ENCODE measurements at places on chromosomes 13 and 19.

- DNase-seq: no peak
These were observed 405.7 kb downstream of the KCNRG start for GRCh38 chr13:50420718-50421472.

GRCh38 chr13:76336889-76337844, 549.0 kb downstream of the KCTD12 start:
- DNase-seq: no peak

DNA sequence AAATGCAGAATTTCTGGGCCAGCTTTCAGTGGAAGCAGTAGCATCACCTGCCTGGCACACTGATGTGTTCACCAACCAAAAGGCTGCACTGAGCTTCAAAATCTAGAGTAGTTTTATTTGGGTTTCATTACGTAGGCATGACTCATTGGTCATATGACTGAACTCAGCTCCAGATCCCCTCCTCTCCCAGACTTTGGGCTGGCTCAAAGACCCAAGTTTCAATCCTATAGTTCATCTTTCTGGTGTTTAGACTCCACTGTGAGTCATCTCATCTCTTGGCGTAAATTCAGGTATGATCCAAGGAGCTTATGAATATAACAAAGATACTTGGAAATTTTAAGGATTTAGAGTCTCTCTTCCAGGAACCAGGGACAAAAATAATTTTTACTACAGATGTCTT, 17.7 kb downstream of the ZMYM5 start:
- no peak for DNase-seq

- no peak for DNase-seq
These were observed 83.9 kb downstream of the LRRC63 start for GRCh38 chr13:46295491-46296114.

DNA sequence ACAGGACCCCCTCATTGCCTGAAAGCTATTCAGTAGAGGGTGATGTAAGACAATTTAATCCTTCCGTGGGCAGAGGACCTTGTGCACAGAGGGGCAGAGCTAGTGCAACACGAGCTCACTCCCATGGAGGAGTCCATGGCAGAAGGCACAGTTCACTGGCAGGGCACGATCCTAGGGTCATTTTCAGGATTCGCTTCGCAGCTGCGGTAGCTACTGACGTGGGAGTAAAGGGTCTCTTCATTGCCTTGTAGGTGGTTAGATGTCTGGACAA, 207.8 kb downstream of the FOXO1 start:
- no peak for DNase-seq

DNA sequence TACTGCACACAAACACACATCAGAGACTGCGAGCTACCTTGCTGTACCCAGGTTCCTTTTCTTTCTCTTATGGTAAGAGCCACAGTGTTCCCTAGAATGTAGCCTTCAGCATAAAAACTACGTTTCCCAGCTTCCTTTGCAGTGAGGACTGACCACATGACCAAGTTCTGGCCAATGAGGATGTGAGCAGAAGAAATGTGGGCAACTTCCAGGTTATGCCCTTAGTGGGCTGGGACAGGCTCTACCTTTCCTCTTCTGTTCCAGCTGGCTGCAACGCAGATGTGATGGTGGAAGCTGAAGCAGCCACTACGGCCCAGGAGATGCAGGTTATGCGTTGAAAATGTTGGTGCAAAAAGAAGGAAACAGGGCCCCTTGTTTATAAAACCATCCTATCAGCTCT, 27.5 kb downstream of the VRK3 start:
- no peak for DNase-seq

GRCh38 chr13:51920267-51920666, 58.5 kb downstream of the CCDC70 start:
- DNase-seq: no peak

DNA sequence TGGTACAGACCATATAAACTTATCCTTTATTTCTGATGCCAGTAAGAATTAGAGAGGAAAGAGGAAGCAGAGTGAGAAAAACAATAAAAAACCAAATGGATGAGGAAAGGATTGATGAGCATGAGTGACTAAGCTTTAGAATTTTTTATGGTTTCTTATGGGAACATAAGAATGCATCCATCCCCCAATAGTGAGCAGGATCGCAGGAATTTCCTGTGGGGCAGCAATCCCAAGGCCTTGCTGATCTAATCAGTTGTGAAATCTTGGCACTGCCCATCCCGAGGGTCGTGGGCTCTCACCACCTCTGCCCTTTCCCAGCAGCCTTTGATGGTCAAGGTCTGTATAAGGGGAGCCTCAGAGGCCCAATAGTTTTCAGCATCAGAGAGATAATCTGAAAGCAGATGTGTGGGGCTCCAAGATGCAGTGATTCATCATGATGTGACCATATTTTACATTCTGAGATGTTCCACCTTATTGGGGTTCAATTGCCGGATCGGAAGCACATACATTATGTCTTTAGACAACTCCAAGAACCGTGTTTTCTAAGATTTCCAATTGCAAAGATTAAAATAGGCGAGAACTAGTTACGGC, 222.1 kb downstream of the DNAJC15 start:
- DNase-seq: no peak

- no peak for DNase-seq
These were observed 60.1 kb downstream of the KLF2 start for GRCh38 chr19:16384688-16385087.

- DNase-seq: no peak
These were observed 16.8 kb downstream of the MEIS3 start for GRCh38 chr19:47402504-47402903.

DNA sequence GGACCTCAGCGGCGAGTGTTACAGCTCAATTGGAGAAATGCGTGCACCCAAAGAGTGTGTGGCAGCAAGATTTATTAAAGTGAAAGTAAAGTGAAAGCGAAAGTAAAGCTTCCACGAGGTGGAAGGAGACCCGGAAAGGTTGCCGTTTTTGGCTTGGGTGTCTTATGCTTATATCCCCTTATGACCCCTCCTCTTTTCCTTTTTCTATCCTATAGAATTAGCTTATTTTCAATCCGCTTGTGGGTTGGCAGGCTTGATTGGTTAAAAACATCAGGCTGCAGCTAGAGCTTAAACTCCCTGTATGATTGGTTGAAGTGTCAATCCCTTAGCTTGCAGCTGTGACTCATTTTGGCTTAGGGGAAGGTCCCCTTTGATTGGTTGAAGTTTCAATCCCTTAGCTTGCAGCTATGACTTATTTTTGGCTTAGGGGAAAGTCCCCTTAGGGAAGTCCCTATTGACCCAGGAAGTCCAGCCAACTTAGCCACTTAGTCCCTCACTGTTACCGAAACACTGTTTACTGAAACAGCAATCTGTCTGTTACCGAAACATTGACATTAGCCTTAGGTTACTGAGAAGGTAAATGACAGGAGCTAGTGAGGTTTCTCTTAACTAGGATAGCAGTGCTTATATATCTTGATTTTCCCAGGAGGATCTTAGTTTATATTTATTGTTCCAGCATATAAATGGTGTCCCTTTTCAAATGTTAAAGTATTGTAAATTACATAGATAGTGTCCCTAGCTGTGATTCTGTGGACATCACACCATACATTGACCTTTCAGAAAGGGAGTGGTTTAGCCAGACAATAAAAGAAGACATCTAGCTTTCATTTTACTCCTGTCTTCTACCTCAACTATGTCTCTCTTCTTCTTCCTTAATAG, 575.8 kb downstream of the DACH1 start:
- no peak for DNase-seq

DNA sequence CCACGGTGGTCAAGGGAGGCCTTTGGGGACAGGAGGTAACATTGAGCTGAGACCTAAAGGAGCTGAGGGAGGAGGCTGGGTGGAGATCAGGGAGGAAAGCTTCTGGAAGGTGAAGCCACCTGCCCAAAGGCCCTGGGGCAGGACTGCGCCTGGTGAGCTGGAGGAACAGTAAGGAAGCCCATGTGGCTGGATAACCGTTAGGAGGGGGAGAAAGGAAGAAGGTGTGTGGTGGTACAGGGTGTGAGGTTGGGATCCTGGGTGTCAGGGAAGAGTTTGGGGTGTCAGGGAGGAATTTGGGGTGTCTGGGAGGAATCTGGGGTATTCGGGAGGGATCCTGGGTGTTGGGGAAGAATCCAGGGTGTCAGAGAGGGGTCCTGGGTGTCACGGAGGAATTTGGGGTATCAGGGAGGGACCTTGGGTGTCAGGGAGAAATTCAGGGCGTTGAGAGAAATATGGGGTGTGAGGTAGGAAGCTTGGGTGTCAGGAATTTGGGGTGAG, 695 bp downstream of the TICAM1 start:
- DNase-seq: no peak

- DNase-seq: peak; percentile 7
These were observed 211.8 kb downstream of the RBM26 start for GRCh38 chr13:79194272-79194671.

DNA sequence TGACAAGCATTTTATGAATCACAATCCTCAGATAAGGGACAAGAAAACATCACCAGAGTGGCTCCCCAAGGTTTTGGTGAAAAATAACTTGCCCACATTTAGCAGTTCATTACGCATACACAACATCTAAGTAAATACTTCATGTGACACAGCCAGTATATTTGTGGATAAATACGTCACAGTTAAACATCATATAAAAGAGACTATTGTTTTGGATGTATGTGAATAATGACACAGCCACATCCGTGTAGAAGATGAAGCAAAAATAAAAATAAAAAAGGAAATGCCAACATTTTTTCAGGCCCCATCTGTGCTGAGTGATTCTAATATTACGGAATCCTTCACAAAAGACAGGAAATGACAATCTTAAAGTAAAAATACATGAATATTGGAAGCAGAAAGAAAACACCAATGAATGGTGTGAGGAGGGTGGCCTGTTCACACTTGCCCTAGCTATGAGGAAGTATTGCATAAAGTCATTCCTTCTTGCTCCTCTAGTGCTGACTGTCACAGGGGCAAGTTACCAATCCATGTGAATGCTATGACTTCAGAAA, 457.1 kb downstream of the KLF12 start:
- no peak for DNase-seq

All from stimulated activated CD4-positive, alpha-beta T cell treated with anti-CD3 and anti-CD28 coated beads, Interleukin-4, amount 100 ng/mL, for 48 hours (primary cell).